Endodermal cell (in vitro differentiated cells): ENCODE measurements at places on chromosomes 4 and X.

GRCh38 chrX:72394518-72395170, 88.9 kb upstream of the CITED1 start:
- no peak for DNase-seq

GRCh38 chr4:100591161-100591876, 73.5 kb upstream of the EMCN start:
- DNase-seq, result no peak

DNA sequence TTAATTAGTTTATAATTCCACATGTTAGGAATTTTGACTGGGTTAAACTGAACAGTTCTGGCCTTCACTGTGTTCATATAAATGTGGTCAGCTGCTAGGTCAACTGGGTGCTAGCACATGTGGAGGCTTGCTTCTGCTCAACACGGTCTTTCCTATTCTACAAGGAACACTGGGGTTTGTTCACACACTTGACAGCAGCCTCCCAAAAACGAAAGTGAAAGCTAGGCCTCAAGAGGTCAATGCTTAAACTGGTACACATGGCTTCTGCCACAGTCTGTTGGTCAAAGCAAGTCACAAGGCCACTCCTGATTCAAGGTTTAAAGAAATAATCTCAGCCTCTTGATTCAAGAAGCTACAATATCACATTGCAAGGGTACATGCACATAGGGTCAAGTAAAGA, 126.5 kb downstream of the QDPR start:
- DNase-seq, result no peak

DNA sequence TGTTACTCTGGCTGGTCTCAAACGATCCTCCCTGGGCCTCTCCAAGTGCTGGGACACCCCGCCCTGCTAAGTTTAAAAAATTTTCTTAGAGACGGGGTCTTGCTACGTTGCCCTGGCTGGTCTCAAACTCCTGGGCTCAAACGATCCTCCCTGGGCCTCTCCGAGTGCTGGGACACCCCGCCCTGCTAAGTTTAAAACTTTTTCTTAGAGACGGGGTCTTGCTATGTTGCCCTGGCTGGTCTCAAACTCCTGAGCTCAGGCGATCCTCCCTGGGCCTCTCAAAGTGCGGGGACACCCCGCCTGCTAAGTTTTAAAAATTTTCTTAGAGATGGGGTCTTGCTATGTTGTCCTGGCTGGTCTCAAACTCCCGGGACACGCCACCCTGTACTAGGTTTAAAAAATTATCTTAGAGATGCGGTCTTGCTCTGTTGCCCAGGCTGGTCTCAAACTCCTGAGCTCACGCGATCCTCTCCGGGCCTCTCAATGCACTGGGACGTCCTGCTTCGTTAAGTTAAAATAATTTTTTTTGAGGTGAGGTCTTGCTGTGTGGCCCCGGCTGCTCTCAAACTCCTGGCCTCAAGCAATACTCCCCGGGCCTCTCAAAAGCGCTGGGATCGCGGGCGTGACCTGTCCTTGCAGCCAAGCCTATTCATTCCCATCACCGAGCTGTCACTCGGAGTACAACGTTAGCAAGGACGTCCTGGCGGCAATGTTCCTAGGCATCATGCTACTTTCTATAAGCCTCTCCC, 1.1 kb downstream of the SLC25A6 start:
- peak; percentile 30 for DNase-seq

DNA sequence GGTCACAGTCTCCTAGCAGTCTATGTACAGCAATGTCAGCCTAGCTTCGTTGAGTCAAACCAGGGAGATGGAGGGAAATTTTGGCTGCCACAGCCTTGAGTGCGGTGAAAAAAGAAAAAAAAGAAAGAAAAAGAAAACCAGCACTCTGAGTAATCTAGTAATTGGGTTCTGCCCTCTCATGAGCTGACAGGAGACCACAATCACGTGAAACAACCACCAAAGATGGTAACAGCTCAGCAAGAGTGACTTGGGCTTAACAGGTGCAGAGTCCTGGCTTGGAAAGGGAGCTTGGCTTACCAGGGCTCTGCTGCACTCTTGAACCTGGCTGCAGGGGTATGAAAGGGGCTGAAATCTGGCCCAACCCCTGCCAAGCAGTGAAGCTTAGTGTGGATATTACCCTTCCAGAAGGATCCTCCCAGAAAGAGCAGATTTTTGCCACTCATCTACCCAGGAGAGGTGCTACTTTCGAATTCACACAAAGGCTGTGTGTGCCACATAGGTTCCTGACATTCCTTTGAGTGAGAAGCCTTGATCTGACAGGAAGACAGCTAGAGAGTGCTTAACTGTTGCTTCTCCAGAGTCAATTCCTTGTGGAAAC, 350.3 kb downstream of the PTTG2 start:
- DNase-seq, result peak; percentile 50

GRCh38 chr4:88037936-88038335, 30.5 kb downstream of the PKD2 start:
- DNase-seq, result no peak
